8988T (cell line): ENCODE measurements at places on chromosomes 13 and 19.

DNA sequence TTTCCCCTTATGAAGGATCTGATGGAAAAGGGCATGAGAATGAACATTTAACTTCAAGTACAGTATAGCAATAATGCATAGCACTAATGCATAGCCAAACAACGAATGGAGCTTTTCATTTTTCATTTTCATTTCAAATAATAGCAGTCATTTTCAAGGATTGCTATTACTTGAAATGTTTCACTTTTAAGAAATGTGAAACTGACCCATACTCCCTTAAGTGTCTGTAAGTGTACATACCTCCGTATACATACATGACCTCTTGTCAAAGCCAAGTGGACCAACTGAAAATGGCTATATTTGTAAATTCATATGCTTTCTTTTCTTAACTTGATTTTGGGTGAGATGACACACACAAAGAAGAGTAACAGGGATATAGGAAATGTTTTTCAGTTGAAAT lies 3.8 kb downstream of the RAP2A start:
- no peak for DNase-seq

GRCh38 chr13:25752957-25753551 lies 298.8 kb downstream of the SHISA2 start:
- DNase-seq: no peak

- no peak for DNase-seq
These were observed 10.9 kb downstream of the APOC1 start for GRCh38 chr19:44925114-44925891.

DNA sequence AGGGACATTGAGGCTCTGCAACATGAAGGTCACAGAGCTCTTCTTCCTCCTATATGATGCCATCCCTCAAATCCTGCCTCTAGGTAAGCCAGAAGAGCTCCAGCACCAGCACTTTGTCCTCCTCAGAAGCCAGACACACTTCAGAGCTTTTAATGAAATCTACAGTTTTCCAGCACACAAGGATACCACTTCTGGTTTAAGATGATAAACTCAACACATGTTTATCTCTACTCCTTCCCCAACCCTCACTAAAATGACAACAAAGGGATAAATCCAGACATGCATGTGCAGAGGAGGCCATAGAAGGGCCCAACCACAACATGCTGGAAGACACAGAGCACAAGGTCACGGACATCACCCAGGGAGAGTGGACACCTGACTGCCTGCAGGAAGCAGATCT lies 195.3 kb downstream of the USP12 start:
- no peak for DNase-seq

DNA sequence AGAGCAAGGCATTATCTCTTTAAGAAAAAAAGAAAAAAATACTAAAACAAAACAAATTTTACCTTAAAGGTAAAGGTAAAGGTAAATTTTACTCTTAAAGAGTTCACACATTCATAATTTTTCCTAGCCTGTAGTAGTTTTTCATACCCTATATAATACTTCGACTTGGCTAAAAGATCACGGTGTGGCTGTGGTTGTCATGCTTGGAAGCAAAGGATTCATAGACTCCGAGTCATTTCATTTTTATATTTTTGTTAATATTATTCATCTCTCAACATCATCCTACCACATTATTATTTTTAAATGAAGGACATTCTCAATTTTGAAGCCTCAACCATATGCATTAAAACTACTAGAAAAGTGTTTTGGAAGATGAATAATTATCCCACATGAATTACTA lies 52.7 kb downstream of the PIBF1 start:
- no peak for DNase-seq

DNA sequence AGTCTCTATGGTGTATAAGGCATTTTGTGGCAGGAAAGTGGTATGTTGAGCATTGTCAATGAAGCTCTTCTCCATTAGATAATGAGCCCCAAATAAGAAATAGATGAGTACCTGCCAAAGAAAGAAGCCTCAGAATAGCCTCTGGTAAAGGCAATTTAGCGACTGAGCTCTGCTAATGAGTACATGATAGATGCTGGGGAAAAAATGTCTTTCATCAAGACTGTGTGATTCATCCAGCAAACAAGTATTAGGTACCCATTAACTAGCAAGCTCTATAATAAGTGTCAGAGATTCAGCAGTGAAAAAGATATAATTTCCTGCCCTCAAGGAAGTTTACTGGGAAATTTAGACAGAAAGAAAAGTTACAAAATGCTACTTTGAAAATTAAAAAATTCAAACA lies 294.6 kb downstream of the ITGBL1 start:
- no peak for DNase-seq

DNA sequence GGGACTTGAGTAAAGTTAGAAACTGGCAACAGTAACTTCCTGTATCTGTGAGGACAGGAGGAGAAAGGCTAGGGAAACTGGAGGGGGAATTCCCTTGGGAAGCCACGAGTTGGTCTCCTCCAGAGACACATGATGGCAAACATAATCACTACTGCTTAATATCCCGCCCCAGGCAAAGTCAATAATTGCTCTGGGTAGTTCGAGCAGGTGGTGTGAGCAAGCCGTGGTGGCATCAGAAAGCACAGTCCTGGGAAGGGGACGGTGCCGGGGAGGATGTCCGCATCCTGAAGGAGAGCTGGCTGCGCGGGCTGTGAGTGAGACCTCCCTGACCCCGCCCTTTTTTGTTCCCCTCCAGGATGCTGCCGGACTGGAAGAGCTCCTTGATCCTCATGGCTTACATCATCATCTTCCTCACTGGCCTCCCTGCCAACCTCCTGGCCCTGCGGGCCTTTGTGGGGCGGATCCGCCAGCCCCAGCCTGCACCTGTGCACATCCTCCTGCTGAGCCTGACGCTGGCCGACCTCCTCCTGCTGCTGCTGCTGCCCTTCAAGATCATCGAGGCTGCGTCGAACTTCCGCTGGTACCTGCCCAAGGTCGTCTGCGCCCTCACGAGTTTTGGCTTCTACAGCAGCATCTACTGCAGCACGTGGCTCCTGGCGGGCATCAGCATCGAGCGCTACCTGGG lies 1.4 kb downstream of the FFAR2 start:
- DNase-seq: no peak

DNA sequence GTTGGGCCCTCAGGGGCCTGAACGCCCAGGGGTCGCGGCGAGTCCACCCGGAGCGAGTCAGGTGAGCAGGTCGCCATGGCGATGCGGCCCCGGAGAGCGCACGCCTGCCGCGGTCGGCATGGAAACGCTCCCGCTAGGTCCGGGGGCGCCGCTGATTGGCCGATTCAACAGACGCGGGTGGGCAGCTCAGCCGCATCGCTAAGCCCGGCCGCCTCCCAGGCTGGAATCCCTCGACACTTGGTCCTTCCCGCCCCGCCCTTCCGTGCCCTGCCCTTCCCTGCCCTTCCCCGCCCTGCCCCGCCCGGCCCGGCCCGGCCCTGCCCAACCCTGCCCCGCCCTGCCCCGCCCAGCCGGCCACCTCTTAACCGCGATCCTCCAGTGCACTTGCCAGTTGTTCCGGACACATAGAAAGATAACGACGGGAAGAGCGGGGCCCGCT lies at the start of gene CCNA1:
TSS of gene CCNA1 (plus strand) at position 390 of the 439 bp plus-strand sequence. CDS start 562 bp downstream, outside the sequence.
- DNase-seq: no peak

- no peak for DNase-seq
These were observed 7.0 kb upstream of the TMC4 start for GRCh38 chr19:54179921-54180461.

- DNase-seq: peak; percentile 40
These were observed at the start of gene ZNF284 for GRCh38 chr19:44071824-44072542. ZNF284 (plus strand) TSS chr19:44072159; CDS start chr19:44076390, 4,231 bp downstream.

GRCh38 chr19:29524201-29524911 lies 1.4 kb upstream of the VSTM2B start:
- DNase-seq: peak; percentile 69

DNA sequence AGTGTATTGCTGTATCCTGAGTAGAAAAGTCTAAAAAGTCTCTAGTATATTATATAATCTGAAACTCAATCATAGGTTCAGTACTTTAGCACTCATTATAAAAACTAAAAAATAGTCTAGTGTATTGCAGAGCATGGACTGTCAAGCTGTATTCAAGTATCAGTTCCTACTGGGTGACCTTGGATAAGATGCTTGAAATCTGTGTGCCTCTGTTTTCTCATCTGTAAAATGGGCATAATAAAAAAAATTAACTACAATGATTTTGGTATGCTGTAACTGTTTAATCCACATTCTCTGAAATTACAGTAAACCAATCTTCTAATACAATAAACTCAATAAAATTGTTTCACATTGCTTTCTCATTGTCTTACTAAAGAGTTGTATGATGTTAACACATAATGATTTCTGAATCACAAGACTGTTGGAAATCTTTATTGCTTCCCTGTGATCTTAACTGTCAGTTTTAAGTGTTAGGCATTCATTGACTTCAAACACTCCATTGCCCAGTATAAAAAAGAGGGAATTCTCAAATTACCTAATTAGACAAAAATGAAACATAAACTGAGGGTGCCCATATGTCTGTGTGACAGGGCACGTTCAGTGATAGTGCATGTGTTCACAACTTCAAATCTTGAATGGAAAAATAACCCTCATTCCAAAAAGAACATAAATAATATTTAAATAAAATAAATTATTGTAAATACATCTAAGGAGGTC lies 2.2 kb downstream of the STARD13 start:
- DNase-seq: no peak

GRCh38 chr19:41886761-41887710 lies 4.1 kb downstream of the ARHGEF1 start:
- DNase-seq: no peak

GRCh38 chr19:584240-585001 lies 5.3 kb upstream of the HCN2 start:
- peak; percentile 98 for DNase-seq

DNA sequence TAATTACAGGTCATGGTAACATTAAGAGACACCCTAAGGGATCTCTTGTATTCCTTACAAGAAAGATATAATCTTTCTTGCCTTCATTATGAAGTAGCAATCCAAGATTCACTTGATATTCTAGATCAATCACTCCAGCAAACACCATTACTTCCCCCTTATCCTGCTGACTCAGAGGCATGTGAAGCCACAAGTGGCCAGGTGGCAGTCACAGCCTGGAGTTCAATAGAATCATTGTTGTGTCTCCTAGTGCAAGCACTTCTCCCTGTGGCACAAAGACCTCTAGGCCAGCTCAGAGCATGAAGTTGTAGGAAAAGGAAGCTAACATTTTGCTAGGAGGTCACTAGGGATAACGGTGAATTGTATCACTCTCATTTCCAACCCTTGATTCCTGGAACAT lies 864.3 kb upstream of the ATXN8OS start:
- no peak for DNase-seq

- DNase-seq: no peak
These were observed 881.0 kb upstream of the GPC6 start for GRCh38 chr13:92345627-92346026.

- DNase-seq: no peak
These were observed 139.8 kb upstream of the SOX1 start for GRCh38 chr13:111927181-111927540.

GRCh38 chr13:95117092-95117491 lies 184.2 kb downstream of the ABCC4 start:
- no peak for DNase-seq

GRCh38 chr13:26382835-26383234 lies 128.9 kb downstream of the CDK8 start:
- DNase-seq: no peak

DNA sequence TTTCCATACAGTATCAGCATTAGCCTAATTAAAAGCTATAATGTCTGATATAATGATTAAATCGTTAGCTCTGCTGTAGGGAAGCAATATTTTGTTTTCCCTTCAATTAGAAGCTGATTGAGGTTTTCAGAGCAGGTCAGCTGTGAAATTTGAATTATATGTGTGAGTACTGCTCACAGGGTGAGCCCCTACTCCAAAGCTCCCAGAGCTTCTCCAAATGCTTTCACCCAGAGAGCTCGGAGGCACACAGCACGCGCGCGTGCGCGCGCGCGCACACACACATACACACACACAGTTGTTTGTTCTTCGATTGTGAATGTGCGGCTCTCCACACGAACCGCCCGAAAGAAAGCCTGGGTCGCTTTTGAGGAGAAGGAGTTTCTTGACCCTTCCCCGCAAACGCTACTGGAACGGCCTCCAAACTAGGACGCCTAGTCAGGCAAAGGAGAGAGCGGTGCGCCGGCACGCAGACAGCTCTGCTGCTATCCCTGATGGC lies 4.8 kb upstream of the SOX1 start:
- DNase-seq: no peak

DNA sequence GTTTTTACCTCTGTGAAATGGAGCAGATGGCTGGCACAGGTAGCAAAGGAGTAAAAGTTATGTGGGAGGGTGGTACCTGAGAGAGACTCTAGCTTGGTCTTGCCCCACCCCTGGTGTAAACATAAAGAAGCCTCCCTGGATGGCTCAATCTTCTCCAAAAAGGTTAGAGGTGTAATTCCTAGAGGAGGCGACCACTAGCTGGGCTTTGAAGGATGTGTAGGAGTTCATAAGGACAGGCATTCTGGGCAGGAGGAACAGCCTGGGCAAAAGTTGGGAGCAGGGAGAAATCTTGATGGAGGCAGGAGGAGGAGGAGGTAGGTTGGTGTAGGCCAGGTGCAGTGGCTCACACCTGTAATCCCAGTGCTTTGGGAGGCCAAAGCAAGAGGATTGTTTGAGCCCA lies 7.8 kb upstream of the ICAM4 start:
- no peak for DNase-seq

- DNase-seq: no peak
These were observed 394.4 kb upstream of the PCDH20 start for GRCh38 chr13:61810065-61810464.

DNA sequence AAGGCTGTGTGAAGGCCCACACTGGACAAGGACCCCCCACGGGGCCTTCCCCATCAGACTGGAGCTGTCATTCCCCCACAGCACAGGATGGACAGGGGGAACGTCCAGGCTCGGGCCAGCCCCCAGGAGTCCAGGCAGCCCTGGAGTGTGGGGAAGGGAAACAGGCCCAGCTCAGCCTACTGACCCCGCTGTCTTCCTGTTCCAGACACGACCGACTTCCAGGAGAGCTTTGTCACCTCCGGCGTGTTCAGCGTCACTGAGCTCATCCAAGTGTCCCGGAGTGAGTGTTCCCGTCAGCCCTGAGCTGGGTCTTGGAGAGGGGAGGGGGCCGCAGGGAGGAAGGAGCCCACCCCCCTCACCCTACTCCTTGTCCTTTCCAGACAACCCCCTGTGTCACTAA lies 47.0 kb downstream of the SMIM24 start:
- DNase-seq: no peak

DNA sequence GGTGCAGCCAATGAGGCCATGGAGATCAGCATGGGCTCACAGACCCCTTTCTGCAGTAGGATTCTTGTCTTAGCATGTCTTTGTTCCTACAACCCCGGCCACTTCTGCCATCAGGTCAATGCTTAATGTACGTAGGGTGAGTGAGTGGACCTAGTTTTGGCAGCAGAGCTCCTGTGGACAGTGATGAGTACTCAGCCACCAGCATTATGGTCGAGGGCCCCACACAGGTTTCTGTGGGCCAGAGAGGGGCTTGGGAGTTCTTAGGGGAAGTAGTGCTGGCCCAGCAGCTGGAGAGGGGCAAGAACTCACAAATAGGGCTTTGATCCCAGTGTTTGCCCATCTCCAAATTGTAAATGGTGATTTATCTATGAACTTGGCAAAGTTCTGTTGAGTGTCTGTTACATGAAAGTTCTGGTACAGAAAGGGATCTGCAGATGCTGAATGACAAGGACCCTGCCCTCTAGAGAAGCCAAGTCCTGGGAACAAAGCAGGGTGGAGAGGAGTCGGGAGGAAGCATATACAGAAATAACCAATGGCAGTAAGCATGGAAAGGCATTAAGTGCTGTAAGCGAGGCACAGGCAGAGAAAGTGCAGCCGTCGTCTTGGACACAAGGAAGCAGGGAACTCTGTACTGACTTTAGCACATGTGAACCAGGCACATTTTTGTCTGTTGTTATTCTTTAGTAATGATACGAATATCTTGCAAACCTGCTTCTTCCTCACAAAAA lies 185.1 kb downstream of the MTUS2 start:
- DNase-seq: no peak
